ENCODE measurements at places on chromosomes 4 and X. TPM values are rescaled to one million over a fixed set of nuclear protein-coding genes. Genes with fewer than 3 reads are reported as not detected.

ADRA2C gene
- not detected for total RNA-seq

ANXA5 gene
- total RNA-seq, result 25.5 TPM

TMEM33 gene
- 30.9 TPM for total RNA-seq

NUP62CL gene
- 2.1 TPM for total RNA-seq

AFP gene
- total RNA-seq, result not detected

ACSL1 gene
- 11.5 TPM for total RNA-seq

ZNF630 gene
- 2.2 TPM for total RNA-seq

COL25A1 gene
- 0.59 TPM for total RNA-seq

IL9R gene
- total RNA-seq, result 1.2 TPM

SOX3 gene
- not detected for total RNA-seq

GAGE12E gene
- not detected for total RNA-seq

BMPR1B gene
- total RNA-seq, result not detected

CT45A1 gene
- total RNA-seq, result not detected

ANAPC10 gene
- total RNA-seq, result 16.1 TPM

TMEM31 gene
- total RNA-seq, result not detected

SETD7 gene
- 7.9 TPM for total RNA-seq

SLITRK2 gene
- not detected for total RNA-seq

Data from naive thymus-derived CD4-positive, alpha-beta T cell (primary cell).